CD4-positive, alpha-beta T cell treated with Interleukin-1 beta for 1 hour (primary cell): ENCODE measurements at places on chromosomes 5 and 9.

GRCh38 chr9:99071313-99072039, 33.4 kb upstream of the TGFBR1 start:
- no peak for DNase-seq

DNA sequence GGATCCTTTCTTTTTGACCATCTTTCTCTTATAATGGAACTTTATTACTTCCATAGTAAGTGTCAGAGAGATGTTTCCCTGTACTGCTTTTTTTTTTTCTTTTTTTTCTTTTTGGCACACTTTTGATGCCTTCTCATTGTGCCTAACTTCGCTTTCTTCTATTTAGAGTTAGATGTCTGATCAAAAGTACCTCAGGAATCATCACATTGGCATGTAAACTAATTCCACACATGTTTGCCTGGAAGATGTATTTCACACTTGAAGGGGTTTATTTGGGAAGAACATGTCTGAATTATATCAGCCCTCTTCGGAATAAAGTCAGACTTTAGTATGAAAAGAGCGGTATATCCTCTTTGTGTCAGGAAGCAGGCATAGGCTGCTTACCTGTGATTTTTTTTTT, 35.1 kb downstream of the SMARCA2 start:
- no peak for DNase-seq

DNA sequence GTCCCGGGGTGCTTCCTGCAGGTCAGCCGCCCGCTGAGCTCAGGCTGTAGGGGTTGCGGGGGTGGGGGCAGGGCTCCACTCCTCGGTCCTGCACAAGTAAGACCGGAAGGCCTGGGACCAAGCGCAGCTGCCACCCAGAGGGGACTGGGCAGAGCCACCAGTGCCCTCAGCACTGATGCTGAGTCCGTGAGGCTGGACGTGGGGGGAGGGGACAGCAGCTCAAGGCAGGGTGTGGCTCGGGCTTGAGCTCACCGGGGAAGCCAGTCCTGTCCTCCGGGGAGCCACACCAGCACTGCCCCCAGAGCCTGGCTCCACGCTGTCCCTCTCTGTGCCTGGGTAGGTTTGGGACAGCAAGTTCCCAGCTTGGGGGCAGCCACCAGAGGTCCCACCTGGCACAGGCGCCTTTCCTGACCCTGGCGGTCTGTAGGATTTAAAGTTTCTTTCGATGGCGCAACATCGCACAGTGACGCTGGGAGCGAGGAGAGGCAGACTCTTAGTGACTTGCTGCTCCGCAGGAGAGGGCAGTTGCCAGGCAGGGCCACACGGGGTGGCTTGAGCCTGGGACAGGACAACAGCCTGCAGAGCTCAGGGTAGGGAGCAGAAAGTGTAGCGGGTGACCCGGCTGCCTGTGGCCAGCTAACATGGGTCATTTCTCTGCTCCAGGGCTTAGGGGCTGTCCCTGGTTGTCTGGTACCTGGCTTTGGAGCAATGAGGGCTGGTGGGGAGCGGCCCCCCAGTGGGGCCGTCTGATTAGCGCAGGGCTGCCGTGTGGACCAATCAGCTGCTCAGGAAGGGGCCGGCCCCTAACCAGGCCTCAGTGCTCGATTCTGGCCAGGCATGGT, 5.7 kb downstream of the LCN1 start:
- no peak for DNase-seq

DNA sequence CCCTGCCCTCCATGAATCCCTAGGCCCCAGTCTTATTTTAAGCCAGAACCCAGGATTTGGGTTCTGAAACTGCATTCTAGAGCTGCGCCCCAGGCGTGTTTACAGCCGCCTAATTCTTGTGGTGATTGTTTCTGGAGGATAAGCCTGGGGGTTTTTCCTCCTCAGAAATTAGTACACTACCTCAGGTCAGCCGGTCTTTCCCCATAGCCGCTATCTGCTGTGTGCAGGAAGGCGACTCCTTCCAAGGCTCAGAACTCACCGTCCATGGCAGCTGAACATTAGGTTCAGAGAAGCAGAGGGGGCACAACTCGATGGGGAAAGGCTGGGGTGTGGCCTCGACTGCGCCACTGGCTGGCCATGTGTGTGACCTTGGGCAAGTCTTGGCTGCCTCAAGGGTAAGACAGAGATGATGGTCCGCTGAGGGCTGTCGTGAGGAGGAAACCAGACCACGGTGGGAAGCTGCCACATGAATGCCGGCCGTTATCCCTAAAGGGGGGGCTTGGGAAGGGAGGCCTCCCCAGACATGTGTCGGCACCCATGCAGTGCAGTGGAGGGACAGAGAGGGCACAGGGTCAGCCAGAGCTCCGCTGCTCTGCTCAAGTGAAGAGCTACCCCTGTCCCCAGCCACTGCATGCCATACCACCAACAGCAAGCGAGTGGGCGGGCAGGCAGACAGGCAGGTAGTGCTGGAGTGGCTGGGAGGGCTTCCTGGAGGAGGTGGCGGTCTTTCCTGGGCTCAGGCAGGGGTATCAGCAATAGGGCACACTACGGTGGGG, 28.9 kb downstream of the SHB start:
- no peak for DNase-seq

DNA sequence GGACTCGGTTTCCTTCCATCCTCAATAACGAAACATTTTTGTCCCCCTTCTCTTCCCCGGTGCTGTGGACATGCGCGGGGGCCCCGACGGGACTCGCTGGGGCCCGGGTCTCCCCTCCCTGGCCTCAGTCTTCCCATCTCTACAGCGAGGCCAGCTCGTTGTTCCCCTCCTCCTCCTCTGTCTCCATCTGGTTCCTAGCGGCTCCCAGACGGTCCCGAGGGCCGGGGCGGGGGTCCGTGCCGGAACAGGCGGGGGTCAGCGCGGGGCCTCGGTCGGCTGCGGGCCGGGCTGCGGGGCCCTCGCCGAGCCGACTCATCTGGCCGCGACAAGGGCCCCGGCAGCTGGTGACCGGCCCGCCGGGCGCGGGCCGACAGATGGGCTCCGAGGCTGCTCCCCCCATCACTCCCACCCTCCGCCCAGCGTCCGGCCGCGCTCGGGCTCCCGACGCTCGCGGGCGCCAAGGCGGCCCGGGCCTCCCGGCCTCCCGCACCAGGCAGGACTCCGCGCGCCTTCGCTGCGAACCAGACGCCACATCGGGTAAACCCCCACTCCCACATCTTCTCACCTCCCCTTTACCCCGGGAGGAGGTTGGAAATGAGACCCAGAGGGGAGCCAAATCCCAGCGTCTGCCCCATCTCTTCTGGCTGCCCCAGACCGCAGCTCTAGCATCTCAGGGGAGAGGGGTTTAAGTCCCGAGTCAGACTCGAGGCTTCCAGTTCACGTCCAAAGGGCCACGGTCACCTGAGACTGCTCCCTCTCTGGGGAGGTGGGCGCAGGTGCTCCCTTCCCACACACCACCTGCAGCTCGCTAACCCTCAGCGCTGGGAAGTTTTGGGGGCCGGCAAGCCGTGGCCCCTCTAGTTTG, 8.1 kb downstream of the BARHL1 start:
- DNase-seq: no peak

DNA sequence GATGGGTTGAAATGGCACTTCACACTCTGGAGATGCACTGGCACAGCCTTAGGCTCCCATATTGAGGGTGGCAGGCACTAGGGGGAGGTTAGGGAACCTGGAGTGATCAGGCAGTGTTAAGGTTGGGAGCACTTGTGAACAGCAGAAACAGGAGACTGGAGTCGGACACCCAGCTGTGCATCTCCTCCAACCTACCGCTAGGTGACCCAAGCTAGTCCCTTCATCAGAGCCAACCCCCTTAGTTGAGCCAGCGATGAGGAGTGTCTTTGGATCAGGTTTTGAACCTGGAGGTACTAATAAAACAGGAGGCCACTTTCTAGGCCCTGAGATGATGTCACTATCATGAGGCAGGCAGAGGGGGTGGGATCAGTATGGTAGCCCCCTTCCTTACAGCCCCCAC, 1.7 kb downstream of the ACTL7B start:
- DNase-seq: no peak
